ENCODE measurements at places on chromosomes 3 and 15.

DNA sequence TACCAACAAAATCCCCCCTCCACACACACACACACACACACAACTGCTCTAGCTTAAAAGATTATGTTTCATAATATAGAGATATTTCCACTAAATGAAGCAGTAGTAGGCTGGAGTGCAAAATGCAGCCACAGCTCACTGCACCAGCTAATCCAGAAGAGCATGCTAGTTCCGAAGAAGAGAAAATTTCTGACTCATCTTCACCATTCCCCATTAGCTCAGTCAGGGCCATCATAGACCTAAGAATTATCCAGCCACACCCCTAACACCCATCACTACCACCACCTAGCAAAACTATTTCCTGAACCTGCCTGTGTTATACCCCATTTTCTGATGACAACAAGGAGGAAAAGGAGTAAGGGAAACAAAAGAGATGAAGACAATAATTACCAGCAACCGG is 67.1 kb upstream of the UBE2E2 start:
- no peak for DNase-seq

- no peak for DNase-seq
These were observed 50.3 kb upstream of the SLC6A6 start for GRCh38 chr3:14352002-14352627.

- no peak for DNase-seq
These were observed 11.9 kb downstream of the MEIS2 start for GRCh38 chr15:37088436-37088835.

DNA sequence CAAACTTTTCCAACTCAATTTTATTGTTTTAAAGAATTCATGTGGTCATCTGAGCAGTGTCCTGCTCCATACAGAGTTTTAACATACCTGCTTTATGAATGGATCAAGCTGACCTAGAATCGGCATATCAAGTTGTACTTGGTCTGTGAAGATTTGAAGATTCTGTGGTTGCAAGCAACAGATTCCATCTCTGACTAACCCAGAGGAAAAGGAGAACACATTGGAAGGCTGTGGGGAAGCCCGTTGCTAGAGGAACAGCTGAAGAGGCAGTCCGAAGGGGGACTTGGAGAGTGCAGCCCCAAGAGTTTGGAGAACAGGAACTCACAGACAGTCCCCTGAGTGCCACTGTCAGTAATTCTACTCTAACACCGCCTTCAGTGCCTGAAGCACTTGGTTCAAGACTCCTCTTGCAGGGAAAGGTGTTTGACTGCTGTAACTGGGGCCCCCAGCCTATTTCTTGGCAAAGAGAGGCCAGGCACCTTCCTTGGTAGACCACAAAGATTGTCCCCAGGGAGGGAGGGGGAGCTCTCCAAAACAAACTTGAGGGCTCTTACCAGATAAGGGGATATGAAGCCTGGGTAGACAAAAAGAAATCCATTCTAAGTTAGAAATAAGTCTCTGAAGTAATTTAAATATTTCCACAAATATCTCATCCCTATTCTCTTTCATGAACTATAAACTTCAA is 88.8 kb downstream of the LARS2 start:
- DNase-seq: peak; percentile 22

DNA sequence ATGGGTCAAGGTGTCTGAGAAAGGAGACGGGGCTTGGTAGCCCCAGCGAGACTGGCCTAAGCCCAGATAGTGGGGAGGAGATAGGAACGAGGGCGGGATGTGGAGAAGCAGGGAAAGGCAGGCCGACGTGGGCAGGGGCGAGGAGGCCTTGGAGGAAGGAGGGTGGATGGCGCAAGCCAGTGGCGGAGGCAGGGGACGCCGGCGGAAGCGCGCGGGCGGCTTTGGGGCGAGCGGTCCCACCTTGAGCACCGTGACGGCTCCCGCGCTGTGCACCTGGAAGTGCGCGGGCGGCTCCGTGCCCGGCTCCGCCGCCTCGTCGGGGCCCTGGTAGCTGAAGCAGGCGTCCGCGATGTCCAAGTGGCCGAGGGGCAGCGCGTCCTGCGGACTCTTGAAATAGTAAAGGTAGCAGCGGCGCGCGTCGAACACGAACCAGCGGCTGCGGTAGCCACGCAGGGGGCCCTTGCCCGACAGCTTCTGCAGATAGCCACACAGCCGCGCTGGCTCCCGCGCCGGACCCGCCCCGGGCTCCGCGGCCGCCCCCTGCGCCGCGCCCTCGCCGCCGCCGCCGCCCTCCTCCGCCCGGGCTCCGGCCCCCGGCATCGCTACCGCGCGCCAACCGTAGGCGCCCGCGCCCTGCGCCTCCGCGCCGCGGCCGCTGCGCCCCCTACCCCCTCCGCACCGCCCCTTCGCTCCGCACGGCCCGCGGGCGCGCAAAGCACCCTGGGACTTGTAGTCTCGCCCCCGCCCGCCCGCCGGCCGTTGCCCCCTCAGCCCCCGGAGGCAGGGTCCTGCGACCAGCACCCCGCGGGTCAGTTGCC is at the start of gene TBC1D2B:
Gene TBC1D2B (minus strand): TSS at position 659 of the 818 bp plus-strand sequence. CDS start 59 bp downstream, at position 600.
- DNase-seq: peak; percentile 47

- DNase-seq: no peak
These were observed 7.9 kb downstream of the VGLL4 start for GRCh38 chr3:11635680-11636393.

DNA sequence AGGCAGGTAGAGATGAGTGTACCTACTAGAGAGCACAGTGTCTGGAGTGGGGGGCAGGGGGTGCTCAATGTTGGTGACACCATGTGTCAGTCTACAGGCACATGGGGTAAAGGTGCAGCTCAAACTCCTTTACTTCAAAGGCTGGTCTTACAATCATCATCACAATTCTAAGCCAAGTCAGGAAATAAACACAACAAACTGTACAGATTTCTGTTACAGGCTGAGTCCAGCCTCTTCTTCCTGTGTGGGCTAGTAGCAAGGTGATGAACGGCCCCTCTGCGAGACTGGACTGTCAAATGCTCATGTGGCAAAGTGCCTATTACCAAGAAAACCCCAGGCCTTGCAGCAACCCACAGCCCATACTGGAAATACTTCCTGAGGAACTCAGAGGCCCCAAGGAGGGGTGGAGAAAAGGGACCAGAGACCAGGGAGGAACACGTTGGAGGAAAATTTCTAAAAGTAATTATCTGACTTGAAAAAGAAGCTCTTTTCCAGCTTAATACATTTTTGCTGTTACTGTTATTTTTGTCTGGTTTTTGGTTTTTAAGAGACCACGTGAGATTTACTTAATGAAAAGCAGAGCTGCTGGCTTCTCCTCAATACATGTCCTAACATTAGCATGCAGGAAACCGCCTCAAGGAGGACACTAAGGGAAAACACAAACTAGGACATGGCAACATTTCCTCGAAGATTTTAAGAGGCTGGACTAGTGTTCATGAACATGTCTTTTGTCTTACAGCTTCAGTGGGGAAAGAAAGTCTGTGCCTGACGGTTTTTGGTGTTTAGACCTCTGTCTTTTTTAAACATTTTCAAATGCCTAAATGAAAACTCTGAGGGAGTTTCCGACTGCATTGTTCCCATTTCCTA is 29.5 kb downstream of the TBC1D2B start:
- DNase-seq: peak; percentile 82

GRCh38 chr15:79004336-79004735 is 59.5 kb upstream of the CTSH start:
- DNase-seq: peak; percentile 91

- DNase-seq: peak; percentile 96
These were observed 83.5 kb upstream of the PLCL2 start for GRCh38 chr3:16801223-16801622.
